ENCODE measurements at places on chromosomes 4 and X.

GRCh38 chrX:57680160-57680559 lies at the start of gene NLRP2B:
TSS of gene NLRP2B (minus strand) at chrX:57680260.
- no peak for DNase-seq

DNA sequence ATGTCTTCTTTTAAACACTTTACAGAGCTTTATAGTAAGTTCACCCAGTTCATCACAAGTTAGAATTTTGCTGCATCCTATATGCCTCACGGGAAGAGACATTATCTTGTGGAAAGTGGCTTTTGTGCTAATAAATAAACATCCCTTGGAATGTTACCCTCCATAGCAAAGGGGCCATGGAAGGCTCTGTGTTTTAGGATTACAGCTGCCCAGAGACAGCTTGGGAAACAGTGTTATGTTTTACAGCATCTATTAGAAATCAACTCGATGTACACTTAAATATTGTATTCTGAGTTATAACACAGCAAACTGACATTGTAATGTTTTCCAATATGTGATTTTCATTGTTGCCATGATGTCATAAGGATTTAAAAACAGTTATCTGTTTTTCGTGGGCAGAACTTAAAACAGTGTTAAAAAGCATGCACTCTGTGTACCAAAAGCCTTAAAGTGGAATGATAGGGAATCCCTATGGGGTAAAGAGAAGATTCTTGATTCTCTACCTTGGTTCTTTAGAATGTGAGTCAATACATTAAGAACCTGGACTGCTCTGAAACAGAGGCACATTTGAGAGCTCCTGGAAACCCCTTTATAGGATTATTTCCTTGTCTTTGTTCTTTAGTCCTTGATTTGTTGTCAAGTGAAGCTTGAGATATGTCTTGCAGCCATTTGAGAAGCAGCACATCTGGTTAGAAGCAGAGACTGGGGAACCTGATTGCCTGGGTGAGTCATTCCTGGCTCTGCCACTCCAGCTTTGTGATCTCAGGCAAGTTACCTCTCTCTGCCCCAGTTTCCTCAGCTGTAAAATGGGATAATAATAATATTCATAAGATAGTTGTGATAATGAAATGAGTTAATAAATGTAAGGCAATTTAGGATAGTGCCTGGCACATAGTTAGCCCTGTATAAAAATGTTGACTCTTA lies 41.6 kb downstream of the ARHGAP10 start:
- DNase-seq: no peak

DNA sequence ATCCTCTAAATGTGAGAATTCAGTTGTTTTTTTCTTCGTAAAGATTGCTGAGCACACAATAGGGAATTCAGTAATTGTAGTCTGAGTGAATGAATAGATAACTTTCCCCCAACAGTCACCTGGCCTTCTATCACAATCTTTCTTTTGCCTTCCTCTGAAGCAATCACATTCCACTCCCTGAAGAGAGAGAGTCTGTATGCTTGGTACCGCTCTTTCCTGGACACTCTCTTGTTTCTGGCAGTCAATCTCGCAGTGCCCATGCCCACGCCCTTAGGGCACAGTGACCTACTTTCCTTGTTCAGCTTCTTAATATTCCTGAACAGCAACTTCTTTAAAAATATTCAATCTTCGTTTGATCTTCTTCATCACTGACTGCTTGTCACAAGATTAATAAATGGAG lies 255.9 kb downstream of the ADAMTS3 start:
- no peak for DNase-seq

DNA sequence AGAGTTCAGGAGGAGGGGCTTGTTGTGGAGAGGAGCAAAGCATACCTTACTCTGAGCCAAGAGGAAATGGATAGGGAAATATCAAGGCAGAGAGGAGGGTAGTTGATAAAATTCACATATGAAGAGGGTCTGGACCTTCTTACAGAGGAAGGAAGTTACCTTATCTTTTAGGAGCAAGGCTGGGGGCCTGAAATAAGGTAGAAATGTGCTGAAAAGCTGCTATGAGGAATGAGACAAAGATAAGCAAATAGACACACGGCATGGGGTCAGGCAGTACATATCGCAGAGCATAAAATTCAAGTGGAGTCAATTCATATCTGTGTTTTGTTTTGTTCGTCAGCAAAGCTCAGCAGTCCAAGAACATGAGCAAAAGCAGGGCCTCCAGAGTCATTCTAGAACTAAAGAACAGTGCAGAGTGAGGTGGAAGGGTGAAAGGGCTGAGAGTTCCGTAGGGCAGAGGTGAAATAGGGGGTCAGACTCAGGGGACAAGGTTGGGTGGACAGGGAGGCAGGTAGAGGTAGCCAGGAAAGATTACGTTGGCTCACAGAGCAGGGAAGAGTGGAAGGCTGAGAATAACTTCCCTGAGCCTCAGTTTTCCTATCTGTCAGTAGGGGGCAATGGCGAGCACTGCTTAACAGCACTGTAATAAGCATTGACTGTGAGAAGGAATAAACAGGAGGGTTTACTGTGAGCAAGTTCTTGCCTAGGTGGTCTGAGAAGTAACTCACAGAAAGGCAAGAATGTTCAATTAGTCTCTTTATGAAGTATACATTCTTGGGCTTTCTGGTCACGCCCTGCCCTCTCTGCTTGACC lies 9.2 kb downstream of the VSIG4 start:
- DNase-seq: no peak

GRCh38 chrX:74160358-74160757 lies 143.6 kb upstream of the ZCCHC13 start:
- no peak for DNase-seq

- DNase-seq: peak; percentile 17
These were observed 104.2 kb downstream of the ANK2 start for GRCh38 chr4:113153529-113154101.

DNA sequence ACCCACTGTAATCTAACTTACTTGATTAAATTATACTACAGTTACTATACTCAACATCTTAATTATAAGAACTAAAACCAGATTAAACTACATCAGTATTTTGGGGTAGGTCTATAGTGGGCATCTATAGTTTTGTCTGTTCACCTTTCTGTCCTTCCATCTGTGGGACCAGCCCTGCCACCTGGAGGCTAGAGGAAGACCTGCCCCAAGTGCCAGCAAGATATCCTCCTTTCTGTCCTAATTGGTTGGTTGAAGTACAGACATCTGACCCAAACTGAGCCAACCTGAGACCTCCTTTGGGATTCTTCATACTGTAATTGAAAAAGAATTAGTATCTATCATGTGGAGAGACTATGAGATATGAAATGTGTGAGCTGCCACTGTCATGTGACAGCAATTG lies 172.2 kb upstream of the TLL1 start:
- DNase-seq: no peak

GRCh38 chr4:82643994-82644733 lies 82.4 kb upstream of the TMEM150C start:
- DNase-seq: peak; percentile 10

DNA sequence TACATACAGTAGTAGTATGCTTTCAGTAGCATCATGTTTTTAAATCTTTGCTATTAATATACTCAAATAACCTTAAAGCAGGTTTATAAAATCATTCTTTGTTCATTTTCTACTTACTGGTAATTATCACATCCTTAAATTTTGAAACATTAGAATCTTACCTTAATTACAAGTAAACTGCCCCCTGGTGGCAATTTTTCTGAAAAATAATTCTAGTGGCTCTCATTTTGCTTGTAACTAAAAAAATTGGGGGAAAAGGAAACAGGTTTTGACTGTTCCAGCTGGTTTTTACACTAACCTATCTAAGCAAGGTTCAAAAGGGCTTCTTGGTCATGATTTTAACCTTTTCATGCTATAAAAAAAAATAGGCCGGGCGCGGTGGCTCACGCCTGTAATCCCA lies 18.5 kb upstream of the DCAF4L1 start:
- DNase-seq: no peak

GRCh38 chr4:153497091-153497531 lies 31.0 kb downstream of the TMEM131L start:
- DNase-seq: no peak

DNA sequence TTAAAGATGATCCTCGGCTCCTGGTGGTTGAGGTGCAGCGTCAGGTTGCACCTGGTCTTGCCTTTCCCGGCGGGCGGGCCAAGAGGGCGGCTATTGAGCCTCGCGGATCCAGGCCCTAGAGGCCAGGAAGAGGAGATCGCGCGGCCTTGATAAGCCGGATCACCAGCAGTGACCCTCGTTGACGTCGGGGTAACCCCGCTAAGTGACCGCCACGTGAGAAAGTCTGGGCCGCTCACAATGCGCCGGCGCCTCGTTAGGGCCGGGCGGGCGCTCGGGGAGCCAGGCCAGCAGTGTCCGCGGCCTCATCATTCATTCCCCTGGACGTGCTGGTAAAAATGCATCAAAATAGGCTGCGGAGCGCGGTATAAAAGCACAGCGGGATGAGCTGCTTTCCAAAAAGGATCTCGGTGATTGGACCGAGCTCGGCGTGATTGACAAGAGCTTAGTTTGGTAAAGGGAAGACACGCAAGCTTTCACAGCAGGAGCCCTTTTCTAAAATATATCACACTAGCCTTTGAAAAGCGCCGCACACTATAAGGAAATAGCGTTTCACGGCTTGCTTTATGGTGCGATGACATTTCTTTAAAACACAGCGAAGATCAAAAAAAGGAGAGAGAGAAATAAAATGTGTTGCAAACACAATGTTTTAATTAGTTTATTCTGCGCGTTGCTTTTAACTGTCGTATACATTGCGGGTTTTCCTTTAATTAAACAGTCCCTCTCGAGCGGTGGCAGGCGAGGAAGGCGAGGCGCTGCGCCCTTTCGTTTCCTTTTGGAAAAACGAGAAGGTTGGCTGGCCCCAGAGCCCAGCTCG lies 15.9 kb upstream of the ZIC3 start:
- DNase-seq: no peak

- DNase-seq: no peak
These were observed 89.2 kb upstream of the EXOC1L start for GRCh38 chr4:55730280-55730931.

GRCh38 chr4:111274486-111274885 lies 651.6 kb upstream of the PITX2 start:
- no peak for DNase-seq

DNA sequence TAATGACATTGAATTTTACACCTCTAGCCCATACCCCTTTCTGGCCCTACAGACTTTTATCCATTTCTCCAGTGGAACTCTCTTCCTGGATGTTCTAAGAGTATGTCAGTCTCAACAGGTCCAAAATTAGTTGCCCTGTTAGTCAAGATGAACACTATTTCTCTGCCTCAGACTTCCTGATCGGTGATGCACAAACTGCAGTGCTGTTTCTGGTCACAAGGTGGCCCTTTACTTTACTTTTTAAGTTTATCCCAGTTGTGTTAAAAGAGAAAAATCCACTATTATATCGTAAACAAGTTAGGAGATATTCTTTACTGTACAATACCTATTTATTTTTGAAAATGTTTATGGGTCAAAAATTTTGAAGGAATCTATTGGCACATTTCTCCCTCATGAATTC lies 13.1 kb downstream of the TCEAL7 start:
- no peak for DNase-seq

GRCh38 chr4:48102303-48102702 lies 31.7 kb downstream of the TXK start:
- DNase-seq: no peak
